ENCODE measurements at places on chromosomes 7 and 10.

- H3K27ac ChIP-seq: no peak overlapping the region
- no peaks in the 10 kb centered on the region for H3K27me3 ChIP-seq
- no peak for DNase-seq
- no peaks in the 10 kb centered on the region for H3K36me3 ChIP-seq
These were observed 409.0 kb downstream of the CDC14C start for GRCh38 chr7:49333180-49333881.

GRCh38 chr10:76138286-76138685 lies 706.9 kb downstream of the LRMDA start:
- no peaks in the 10 kb centered on the region for H3K4me1 ChIP-seq
- H3K36me3 ChIP-seq: no peaks in the 10 kb centered on the region
- no peak for DNase-seq
- H3K4me3 ChIP-seq: no peak overlapping the region

GRCh38 chr7:133912916-133913697 lies 214.0 kb upstream of the LRGUK start:
- H3K27me3 ChIP-seq: no peaks in the 10 kb centered on the region
- H3K27ac ChIP-seq: no peak overlapping the region
- H3K4me3 ChIP-seq: no peak overlapping the region
- no peak for DNase-seq
- peaks cover 36% of the 10 kb centered on the region for H3K36me3 ChIP-seq
- no peaks in the 10 kb centered on the region for H3K4me1 ChIP-seq

DNA sequence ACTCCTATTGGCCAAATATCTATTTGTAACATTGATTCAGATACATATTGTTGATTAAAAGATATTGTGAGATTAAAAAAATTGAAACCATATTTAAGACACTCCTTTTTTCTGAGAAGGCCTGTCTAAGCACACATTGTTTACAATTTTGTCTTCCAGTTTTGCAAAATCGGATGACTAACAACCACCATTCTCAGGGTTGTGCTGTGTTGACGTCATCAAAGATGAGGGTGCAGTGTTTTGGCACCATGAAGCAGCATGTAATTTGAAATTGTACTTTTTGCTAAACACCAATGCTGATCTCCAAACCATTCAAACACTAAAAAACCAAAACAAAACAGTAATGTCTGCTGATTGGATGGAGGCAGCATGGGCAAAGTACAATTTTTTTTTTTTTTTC lies 7.4 kb downstream of the CREB5 start:
- H3K4me3 ChIP-seq: no peak overlapping the region
- peaks cover 23% of the 10 kb centered on the region for H3K27me3 ChIP-seq
- DNase-seq: no peak
- H3K36me3 ChIP-seq: no peaks in the 10 kb centered on the region

GRCh38 chr7:12360948-12361347 lies 42.7 kb downstream of the VWDE start:
- H3K27ac ChIP-seq: no peak overlapping the region
- H3K36me3 ChIP-seq: no peaks in the 10 kb centered on the region
- no peak for DNase-seq
- H3K4me1 ChIP-seq: no peaks in the 10 kb centered on the region

- H3K36me3 ChIP-seq: peaks cover 5% of the 10 kb centered on the region
- H3K4me3 ChIP-seq: no peak overlapping the region
- no peaks in the 10 kb centered on the region for H3K27me3 ChIP-seq
- no peaks in the 10 kb centered on the region for H3K4me1 ChIP-seq
- no peak overlapping the region for H3K27ac ChIP-seq
These were observed 391.8 kb downstream of the CALN1 start for GRCh38 chr7:72020311-72020710.

DNA sequence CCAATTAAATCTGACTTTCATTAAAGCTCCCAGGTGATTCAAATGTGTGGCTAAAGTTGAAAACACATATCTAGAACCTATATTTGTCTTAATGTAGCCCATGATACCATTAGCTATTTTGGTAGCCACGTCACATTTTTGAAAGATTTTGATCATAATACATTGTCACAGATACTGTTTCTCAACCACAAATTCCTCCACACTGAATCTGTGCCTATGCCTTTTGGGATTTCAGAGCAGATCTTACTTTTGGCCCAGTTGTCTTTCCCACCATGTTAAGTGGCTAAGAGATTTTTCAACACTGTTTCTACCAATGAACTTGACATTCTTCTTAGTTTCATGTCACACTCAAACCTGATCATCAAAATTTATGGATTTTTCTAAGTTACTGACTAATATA lies 47.4 kb downstream of the CH25H start:
- DNase-seq: no peak
- no peak overlapping the region for H3K4me3 ChIP-seq
- no peaks in the 10 kb centered on the region for H3K36me3 ChIP-seq
- peaks cover 16% of the 10 kb centered on the region for H3K4me1 ChIP-seq
- peaks cover 8% of the 10 kb centered on the region for H3K27me3 ChIP-seq

DNA sequence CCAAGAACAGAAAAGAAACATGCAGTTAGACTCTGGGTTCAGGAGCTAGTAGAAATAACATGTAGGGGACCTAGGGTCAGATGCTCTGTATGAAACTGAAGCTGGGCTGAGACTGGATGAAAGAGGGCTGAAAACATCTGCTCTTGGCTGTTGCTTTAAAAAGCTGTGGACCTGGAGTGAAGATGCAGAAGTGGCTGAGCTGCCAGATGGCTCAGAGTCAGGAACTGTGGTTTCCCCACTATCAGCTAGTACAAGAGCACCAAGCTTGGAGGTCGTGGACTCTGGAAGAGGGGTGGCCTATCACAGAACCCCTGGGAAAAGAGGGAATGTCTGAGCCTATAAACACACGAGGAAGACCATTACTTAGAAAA lies 5.9 kb downstream of the ADK start:
- no peak for DNase-seq
- H3K4me3 ChIP-seq: no peak overlapping the region
- H3K27me3 ChIP-seq: no peaks in the 10 kb centered on the region
- no peak overlapping the region for H3K27ac ChIP-seq
- peaks cover 4% of the 10 kb centered on the region for H3K36me3 ChIP-seq

- no peak for DNase-seq
- H3K36me3 ChIP-seq: no peaks in the 10 kb centered on the region
- peaks cover 46% of the 10 kb centered on the region for H3K4me1 ChIP-seq
- H3K27ac ChIP-seq: peak overlapping the region; percentile 17
- peak overlapping the region; percentile 70 for H3K4me3 ChIP-seq
- no peaks in the 10 kb centered on the region for H3K27me3 ChIP-seq
These were observed 25.1 kb downstream of the PRKAG2 start for GRCh38 chr7:151851782-151852181.

- DNase-seq: no peak
- H3K4me1 ChIP-seq: no peaks in the 10 kb centered on the region
- H3K27me3 ChIP-seq: peaks cover 53% of the 10 kb centered on the region
- no peak overlapping the region for H3K4me3 ChIP-seq
- no peak overlapping the region for H3K27ac ChIP-seq
These were observed 120.3 kb upstream of the FOXK1 start for GRCh38 chr7:4561795-4562194.

GRCh38 chr7:8084836-8085235 lies 116.2 kb downstream of the GLCCI1 start:
- no peaks in the 10 kb centered on the region for H3K27me3 ChIP-seq
- DNase-seq: no peak
- no peaks in the 10 kb centered on the region for H3K4me1 ChIP-seq
- no peak overlapping the region for H3K27ac ChIP-seq

DNA sequence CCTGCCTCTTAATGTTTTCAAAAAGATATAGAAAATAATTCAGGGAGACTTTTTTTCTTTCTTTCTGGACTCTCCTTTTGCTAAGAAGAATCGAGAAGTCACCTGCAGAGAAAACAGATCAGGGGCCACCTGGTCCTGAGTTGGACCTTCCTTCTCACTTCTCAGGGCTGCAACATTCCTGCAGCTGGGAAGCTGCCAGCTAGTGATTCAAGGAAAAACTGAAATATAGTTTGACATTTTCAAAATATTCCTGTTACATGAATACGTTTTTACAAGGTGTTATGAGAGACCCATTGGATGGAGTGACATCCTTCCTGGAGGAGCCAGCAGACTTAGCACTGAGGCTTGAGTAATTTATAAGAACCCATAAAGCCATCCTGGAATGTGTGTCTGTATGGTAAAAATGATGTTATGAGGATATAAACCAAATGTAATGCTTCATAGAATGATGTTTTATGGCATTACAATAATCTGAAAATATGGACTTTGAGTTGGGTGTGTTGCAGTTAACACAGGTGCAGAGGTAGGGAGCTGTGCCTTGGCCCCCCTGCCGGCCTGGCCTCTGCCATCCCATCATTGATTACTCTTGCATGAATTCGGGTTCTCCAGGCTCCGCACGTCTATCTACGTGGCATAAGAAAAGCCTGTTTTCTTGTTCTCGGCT lies 149.7 kb downstream of the PAXIP1 start:
- peaks cover 9% of the 10 kb centered on the region for H3K27me3 ChIP-seq
- H3K36me3 ChIP-seq: no peaks in the 10 kb centered on the region
- no peak for DNase-seq
- H3K4me1 ChIP-seq: no peaks in the 10 kb centered on the region
- no peak overlapping the region for H3K4me3 ChIP-seq

GRCh38 chr7:102063690-102064180 lies 222.9 kb upstream of the SH2B2 start:
- H3K4me3 ChIP-seq: no peak overlapping the region
- peaks cover 1% of the 10 kb centered on the region for H3K36me3 ChIP-seq
- H3K27me3 ChIP-seq: no peaks in the 10 kb centered on the region
- no peak for DNase-seq
- peaks cover 11% of the 10 kb centered on the region for H3K4me1 ChIP-seq

DNA sequence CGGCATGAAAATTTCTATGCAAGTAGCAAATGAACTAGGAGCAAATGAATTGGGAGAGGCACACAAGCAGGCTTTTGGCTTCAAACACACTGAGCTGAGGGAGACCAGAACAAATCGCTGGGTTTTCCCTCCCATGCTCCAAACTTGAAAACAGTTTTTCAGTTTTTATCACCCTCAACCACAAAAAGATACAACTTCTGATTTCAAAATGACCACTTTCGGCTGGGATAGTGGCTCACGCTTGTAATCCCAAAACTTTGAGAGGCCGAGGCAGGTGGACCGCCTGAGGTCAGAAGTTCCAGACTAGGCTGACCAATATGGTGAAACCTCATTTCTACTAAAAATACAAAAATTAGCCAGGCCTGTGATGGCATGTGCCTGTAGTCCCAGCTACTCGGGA lies 9.0 kb upstream of the CHUK start:
- DNase-seq: no peak
- no peaks in the 10 kb centered on the region for H3K27me3 ChIP-seq
- H3K4me3 ChIP-seq: no peak overlapping the region
- peaks cover 86% of the 10 kb centered on the region for H3K36me3 ChIP-seq

DNA sequence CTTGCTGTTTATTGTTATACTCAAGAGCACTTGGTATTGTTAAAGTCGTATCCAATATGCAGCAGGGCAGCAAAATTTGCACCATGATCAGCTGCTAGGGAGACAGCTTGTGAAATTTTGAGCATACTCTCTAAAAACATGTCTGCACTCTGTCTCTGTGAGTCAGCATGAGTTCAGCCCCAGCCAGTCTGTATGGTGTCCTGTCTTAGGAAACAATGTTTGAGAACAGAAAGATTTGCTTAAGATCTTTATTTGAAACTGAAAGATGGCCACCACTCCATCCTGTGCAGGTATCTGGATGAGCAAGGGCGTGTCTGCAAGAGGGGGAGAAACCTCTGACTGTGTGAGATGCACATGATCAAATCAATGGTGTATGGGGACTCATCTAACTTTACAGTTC lies 97.1 kb downstream of the GNAI1 start:
- DNase-seq: no peak
- H3K4me3 ChIP-seq: no peak overlapping the region
- H3K27me3 ChIP-seq: peaks cover 2% of the 10 kb centered on the region

DNA sequence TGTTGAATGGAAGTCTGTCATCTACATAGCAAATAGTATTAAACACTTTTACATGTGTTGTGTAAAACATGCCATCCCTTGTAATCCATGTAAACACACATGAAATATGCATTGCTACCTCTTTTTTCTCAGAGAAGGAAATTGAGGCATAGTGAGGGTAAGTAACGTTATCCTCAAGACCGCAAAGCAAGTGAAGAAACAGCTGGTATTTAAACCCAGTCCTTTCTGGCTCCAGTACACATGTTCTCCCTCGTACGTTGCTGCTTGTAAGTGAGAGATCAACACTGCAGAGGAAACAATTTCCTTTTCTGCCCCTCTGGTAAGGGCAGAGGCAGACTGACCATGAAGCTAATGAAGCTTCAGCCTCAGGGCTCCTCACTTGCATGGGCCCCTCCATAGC lies 28.5 kb downstream of the MAP3K8 start:
- no peak for DNase-seq
- H3K4me3 ChIP-seq: no peak overlapping the region
- no peaks in the 10 kb centered on the region for H3K27me3 ChIP-seq
- peaks cover 2% of the 10 kb centered on the region for H3K36me3 ChIP-seq
- H3K27ac ChIP-seq: no peak overlapping the region

GRCh38 chr10:57864765-57865680 lies 402.7 kb downstream of the IPMK start:
- no peaks in the 10 kb centered on the region for H3K36me3 ChIP-seq
- H3K27me3 ChIP-seq: no peaks in the 10 kb centered on the region
- no peak for DNase-seq
- H3K27ac ChIP-seq: no peak overlapping the region
- no peak overlapping the region for H3K4me3 ChIP-seq
- no peaks in the 10 kb centered on the region for H3K4me1 ChIP-seq

GRCh38 chr7:30920584-30921539 lies 9.2 kb downstream of the AQP1 start:
- H3K36me3 ChIP-seq: no peaks in the 10 kb centered on the region
- no peak overlapping the region for H3K27ac ChIP-seq
- DNase-seq: no peak
- no peaks in the 10 kb centered on the region for H3K27me3 ChIP-seq
- no peaks in the 10 kb centered on the region for H3K4me1 ChIP-seq

DNA sequence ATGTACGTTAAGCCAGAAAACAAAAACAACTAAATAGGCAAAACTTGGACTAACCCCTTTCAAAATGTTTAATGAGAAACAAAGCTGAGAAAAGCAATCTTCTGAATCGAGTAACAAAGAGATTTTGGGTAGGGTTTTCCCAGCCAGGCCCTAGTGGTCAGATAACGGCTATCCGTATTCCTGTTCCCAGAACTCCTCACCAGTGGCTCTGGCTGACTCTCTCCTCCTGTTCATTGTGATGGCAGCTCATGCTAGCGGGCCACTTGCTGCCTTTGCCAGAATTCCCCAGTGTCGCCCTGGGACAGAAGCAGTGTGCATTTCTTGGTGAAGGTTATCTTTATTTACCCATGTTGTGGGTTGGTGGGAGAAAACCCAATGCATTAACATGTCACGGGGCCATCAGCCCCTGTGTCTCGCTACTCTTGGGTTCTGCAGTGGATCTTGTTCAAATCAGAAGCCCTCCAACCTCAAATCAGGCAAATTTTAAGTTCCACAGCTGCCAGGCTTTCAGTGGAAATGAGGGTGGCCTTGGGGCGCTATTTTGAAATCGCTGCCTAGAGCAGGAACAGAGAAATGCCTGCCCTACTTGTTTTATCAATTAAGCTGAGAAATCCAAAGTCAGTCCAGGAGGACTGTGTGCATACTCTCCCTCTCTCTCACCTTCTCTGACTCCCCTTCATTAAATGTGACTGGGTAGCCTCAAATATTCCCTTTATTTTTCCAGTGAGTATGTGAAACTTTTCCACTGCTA lies 164.5 kb upstream of the NPVF start:
- H3K4me3 ChIP-seq: no peak overlapping the region
- H3K36me3 ChIP-seq: no peaks in the 10 kb centered on the region
- H3K4me1 ChIP-seq: no peaks in the 10 kb centered on the region
- peaks cover 14% of the 10 kb centered on the region for H3K27me3 ChIP-seq

GRCh38 chr10:35765066-35765527 lies 123.0 kb upstream of the FZD8 start:
- no peaks in the 10 kb centered on the region for H3K36me3 ChIP-seq
- H3K27ac ChIP-seq: no peak overlapping the region
- DNase-seq: no peak
- H3K4me3 ChIP-seq: no peak overlapping the region
- H3K4me1 ChIP-seq: no peaks in the 10 kb centered on the region
- H3K27me3 ChIP-seq: peaks cover 3% of the 10 kb centered on the region
